ENCODE measurements at places on chromosomes 1 and 21.
A peak's percentile ranks its signal among the peaks of the same experiment; 100 is the strongest.

DNA sequence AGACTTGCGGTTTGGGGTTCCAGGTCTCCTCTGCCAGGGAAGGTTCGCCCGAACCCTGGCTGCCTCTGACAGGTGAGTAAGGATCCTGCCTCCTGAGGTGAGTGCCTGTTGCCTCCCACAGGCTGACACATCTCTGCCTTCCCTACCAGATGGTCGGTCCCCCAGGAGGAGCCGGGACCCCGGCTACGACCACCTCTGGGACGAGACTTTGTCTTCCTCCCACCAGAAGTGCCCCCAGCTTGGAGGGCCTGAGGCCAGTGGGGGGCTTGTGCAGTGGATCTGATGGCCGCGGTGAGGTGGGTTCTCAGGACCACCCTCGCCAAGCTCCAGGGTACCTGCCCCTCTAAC lies 7.6 kb downstream of the PERM1 start:
- DNase-seq = no peak

GRCh38 chr1:227756172-227756959 lies 21.1 kb downstream of the SNAP47 start:
- DNase-seq = no peak

- DNase-seq = no peak
Observed at GRCh38 chr1:96238426-96238825, 483.2 kb upstream of the PTBP2 start.

- DNase-seq = no peak
Observed at GRCh38 chr21:44954281-44954771, 14.5 kb downstream of the SLX9 start.

DNA sequence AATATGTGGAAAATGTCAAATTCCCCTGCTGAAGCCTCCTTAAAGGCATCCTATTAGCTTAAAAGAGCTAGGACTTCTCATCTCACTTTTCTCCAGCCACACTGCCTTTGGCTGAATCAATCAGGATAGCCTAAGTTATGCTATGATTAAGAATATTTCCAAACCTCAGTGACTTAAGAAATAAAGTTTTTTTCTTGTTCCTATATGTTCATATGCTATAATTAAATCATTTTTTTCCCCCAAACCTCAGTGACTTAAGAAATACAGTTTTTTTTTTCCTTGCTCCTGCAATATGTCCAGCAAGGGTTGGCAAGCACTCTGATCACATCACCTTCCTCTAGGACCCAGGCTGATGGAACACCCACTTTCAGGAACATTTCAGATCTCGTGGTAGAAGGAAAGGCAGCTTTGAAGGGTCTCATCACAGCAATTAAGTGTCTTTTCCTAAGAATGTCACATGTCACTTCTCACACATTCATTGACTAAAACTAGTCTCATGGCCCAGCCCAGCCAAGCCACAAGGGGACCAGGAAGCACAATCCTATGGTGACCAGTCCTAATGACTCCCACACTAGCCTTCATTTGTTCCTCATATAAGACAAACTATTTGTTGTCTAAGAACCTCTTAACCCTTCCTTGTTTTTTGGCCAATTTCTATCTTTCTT lies 6.3 kb upstream of the JUN start:
- no peak for DNase-seq

DNA sequence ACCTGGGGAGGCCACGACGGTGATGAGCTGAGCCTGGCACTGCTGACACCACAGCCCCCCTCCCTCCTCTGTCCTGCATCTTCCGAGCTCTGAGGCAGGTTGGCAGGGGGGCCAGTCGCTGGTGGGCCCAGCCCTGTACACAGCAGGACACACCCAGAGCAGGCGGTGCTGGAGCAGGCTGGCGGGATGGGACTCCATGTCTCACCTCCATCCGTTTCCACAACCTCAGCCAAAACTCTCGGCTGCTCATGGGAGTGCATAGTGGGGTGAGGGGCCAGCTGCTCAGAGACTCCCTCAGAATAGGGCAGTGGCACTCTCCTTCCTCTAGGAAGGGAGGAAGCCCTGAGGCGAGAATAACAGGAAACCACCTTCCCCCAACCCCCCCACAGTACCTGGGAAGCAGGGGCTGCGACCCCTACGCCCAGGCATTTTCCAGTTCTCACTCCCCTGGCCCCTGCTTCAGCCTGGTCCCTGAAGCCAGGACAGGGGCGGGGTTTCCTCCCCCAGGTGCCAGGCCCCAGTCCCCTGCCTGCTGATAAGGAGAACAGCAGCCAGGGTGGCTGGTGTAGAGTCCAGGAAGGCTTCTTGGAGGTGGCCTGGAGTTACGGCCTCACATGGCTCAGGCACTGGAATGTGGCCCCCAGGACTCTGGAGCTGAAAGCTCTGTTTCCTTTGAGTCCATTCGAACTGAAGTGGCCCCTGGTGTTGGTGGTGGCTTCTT lies 3.2 kb upstream of the IBA57 start:
- no peak for DNase-seq

DNA sequence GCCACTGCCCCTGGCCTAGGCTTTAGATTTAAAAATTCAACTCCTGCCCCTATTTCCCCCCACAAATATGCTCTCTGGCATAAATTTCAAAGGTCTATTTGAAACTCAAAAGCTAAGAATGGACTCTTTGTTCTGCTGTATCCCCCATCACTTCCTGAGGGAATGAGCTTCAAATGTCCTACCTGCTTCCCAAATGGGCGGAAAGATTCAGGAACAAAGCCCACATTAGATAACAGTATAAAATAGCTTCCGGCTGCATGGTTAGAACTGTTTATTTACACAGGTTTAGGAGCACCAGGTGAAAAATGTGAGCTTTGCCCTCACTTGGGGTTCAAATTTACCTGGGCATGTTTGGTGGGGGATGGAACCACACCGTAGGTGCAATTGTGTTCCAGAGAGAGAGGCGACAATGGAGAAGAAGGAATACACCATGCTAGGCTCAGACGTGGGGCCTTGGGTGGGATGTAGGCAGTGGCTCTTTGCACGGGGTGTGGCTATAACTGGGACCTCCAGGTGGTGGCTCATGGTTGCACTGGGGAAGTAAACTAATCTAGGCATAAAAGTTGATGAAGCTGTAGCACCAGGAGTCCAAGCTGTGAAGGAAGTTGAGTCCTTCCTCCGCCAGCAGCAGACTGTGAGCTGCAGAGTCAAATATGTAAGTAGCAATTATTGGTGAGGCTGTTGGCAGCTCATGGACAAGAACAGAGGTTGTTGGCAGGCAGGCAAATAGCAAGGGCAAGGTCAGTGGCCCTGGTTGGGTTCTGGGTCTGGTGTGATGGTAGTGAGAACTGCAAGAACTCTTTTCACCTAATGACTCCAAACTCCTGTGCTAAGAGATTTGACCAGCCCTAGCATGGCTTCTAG lies 41.5 kb upstream of the SRSF10 start:
- DNase-seq = no peak

- DNase-seq = no peak
Observed at GRCh38 chr1:223088713-223089240, 54.3 kb downstream of the TLR5 start.

DNA sequence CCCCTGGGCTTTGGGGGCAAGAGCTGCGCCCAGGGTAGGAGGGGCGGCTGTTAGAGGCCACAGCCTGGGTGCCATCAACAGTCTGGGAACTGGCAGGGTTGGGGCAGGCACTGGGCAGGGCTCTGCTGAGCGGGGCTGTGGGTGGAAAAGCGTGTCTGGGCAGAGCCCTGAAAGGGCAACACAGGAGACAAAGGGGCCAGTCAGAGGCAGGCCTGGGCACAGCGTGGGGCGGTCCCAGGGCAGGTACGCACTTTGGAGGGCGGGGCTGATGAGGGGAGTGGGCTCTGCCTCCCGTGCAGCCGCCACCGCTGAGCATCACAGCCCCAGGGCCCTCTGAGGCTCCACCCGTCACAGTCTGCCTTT lies 13.9 kb downstream of the CELSR2 start:
- peak; percentile 86 for DNase-seq

- peak; percentile 64 for DNase-seq
Observed at GRCh38 chr1:228275430-228276173, 67.8 kb downstream of the OBSCN start.

DNA sequence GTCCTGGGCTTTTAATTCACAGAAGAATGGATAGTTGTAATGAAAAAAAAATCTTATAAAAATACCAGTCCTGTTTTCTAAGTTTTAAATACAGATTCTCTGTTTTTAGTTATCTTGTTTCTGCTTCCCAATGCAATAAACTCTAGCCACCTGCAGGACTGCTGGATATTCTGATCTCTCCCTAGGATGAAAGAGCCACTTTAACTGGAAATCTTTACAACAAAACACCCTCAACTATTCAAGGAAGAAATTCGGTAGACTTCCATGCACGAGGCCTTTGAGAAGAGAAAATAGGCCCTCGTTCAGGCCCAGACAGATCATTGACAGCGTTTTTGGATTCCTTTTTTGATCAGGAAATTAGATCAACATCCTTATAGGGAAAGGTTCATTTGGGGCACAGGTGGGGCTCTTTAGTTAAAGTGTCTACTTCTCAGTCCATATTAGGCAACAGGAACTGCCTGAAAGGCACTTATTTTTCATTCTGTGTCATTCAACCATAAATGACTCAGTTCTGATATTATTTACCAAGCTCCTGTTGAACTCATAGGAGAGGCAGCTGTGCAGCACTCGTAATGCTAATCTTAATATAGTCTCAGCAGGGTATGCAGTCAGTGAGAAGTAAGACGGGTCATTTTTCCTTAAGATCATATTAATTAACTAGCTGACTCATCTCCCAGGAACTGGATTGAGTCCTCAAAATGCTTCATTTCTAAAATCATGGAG lies 71.1 kb upstream of the ERRFI1 start:
- peak; percentile 92 for DNase-seq

- DNase-seq = no peak
Observed at GRCh38 chr1:5376538-5377247, 615.5 kb downstream of the NPHP4 start.

DNA sequence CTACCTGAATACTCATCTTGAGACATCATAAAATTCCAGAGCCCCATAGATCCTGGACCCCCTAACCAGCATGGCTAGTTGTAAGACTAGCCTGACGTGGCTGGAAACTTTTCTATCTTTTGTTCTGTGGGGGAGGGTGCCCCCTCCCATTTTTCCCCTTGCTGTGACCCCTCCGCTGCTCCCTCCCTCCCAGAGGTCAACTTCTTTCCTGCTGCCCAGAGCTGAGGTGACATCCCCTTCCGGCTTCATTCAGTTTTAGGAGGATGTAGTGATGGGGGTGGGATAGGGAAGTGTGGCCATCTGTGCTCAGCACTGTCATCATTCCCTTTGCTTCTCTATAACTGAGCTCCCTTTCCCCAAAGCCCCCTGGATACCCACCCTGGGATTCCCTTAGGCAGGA lies 4.4 kb upstream of the SLC41A1 start:
- DNase-seq = no peak

DNA sequence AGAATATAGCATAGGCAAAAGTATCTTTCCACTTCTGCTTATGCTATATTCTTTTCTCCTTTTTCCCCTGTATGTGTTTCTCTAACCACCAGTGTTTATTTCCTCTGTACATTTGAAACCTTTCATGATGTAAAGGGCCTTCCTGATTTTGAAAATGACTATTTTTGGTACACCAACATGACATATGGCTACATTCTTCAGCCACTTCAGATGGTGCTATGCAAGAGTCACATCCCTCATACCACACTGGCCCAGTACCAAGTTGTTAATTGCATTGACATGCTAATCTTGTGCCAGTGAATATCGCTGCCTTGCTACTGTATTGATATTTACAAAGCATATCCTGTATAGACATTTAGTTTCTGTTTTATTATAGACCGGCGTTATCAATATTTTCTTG lies 408.7 kb downstream of the NCAM2 start:
- no peak for DNase-seq

DNA sequence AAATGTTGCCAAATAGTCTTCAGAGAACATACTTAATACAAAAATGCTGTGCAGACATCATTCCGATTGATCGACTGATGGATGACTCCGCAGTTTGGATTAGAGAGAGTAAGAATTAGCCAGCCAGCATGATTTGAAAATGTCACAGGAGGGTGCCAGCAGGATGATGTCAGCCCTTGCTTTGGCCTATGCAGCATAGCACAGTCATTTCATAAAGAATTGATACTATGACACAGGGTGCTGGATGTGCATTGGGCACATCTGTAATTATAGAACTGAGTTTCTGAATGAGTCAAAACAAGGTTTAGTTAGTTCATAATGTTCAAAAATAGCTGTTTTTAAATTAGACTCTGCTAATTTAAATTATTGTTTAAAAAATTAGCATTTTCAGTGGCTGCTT lies 21.6 kb upstream of the TRAF5 start:
- no peak for DNase-seq

- DNase-seq = no peak
Observed at GRCh38 chr1:115530407-115530806, 111.4 kb upstream of the VANGL1 start.

DNA sequence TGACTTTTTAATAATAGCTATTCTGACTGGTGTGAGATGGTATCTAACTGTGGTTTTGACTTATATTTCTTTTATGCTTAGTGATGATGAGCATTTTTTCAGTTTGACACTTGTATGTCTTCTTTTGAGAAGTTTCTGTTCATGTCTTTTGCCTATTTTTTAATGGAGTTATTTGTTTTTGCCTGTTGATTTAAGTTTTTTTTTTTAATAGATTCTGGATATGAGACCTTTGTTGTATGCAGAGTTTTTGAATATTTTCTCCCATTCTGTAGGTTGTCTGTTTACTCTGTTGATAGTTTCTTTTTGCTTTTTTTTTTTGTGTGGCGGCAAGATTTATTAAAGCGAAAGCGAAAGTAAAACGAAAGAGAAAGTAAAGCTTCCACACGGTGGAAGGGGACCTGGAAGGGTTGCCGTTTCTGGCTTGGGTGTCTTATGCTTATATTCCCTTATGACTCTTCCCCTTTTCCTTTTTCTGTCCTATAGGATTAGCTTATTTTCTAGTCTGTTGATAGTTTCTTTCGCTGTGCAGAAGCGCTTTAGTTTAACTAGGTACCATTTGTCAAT lies 67.6 kb downstream of the TBX19 start:
- no peak for DNase-seq

- DNase-seq = peak; percentile 59
Observed at GRCh38 chr1:113871597-113872113, at the start of gene PTPN22. PTPN22 (minus strand) TSS chr1:113871712.

DNA sequence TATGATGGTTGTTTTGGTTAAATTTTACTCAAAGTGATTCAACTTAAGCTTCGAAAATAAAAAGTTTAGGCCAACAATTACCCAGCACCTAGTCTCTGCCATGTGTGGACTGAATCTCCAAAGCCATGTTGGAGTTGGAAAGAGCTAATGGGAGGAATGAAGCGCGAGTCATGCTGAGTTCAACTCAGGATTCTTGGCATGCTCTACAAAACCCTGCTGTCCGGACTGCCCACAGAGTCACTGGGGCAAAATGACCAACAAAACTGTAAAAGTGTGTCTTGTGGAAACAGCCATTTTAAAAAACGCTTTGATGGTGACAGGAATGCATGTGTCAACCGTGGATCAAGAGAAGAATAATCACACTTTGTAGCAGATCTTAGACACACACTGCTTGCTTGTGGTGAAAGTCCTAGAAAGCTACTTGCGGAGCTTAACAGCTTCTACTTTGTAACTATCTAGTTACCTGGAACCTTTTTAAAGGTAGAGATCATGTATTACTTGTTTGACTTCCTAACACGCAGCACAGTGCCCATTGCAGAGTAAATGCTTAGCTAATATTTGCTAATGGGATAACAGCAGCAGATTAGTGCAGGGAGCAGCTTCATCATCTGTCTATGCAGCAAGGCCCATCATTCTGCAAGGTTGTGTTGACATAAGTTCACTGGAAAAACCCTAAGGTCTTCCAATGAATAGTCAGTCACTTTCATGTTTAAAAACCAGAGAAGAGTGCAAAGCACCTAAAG lies 7.0 kb upstream of the GBP6 start:
- DNase-seq = no peak

Measured in keratinocyte (primary cell).